ENCODE measurements at places on chromosomes 5 and 9.

- peak; percentile 94 for DNase-seq
These were observed 59.4 kb upstream of the GNA14 start for GRCh38 chr9:77707383-77708063.

GRCh38 chr5:56264417-56265025, 31.4 kb upstream of the ANKRD55 start:
- DNase-seq: peak; percentile 68

- DNase-seq: peak; percentile 96
These were observed 186.0 kb downstream of the GOLPH3 start for GRCh38 chr5:31987985-31988710.

DNA sequence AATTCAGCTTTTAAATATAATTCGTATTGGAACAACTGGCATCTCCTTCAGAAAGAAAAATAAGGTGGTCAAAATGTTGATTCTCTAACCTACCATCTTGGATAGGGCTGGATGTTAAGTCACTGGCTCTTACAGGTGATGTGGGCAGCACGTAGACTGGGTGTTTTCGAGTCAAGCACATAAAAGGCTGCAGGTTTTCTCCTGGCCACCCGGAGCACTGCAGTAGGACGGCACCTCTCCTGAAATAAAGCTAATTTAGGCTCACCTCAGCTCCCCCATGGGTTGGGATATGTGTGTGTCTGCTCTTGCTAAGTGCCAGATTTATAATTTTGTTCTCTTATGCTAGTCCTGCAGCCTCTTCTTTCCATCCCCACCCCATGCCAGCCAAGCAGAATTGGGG, 80.3 kb downstream of the IQGAP2 start:
- no peak for DNase-seq

DNA sequence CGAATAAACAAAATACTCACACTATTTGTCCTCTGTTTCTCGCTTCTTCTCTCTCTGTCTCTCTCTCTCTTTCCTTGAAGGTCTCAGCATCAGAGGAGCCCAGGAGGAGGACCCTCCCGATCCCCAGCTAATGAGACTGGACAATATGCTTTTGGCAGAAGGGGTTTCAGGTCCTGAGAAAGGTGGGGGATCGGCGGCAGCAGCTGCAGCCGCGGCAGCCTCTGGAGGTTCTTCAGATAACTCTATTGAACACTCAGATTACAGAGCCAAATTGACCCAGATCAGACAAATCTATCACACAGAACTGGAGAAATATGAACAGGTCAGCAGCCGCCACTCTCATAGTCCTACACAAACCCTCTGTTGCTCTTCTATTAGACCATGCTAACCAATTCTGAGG, 168.4 kb downstream of the PBX3 start:
- DNase-seq: no peak

DNA sequence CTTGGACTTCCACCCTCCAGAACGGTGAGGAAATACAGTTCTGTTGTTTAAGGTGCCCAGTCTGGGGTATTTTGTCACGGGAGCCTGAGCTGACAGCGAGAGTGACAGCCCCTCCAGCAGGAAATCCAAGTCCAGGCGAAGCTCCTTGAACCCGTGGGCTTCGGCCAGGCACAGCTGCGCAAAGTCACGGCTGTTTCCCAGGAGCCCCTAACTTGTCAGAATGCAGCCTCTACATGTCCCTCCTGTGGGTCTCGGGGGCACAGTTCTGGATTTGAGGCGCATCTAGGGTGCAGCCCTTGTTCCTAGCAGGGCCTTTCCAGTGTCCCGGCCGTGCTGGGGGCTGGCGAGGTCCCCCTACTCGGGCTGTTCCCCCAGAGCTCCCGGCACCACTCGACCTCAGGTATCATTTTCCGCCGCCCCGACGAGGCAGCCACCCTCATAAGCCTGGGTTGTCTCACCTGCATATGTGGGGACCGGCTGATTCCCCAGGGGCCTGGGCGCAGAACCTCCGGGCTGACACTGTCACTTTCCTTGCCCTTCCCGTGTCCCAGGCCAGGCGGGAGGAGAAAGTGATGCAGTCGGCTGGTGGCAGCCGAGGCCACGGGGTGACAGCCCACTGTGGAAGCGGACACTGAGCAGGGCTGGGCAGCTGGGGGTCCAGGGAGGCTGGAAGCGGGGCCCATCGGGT, 4.5 kb downstream of the LCN8 start:
- DNase-seq: no peak

GRCh38 chr9:112110777-112111113, 64.4 kb downstream of the SUSD1 start:
- no peak for DNase-seq
